ENCODE measurements at places on chromosomes 3 and 15. TPM values are rescaled to one million over a fixed set of nuclear protein-coding genes. Genes with fewer than 3 reads are reported as not detected.

DNA sequence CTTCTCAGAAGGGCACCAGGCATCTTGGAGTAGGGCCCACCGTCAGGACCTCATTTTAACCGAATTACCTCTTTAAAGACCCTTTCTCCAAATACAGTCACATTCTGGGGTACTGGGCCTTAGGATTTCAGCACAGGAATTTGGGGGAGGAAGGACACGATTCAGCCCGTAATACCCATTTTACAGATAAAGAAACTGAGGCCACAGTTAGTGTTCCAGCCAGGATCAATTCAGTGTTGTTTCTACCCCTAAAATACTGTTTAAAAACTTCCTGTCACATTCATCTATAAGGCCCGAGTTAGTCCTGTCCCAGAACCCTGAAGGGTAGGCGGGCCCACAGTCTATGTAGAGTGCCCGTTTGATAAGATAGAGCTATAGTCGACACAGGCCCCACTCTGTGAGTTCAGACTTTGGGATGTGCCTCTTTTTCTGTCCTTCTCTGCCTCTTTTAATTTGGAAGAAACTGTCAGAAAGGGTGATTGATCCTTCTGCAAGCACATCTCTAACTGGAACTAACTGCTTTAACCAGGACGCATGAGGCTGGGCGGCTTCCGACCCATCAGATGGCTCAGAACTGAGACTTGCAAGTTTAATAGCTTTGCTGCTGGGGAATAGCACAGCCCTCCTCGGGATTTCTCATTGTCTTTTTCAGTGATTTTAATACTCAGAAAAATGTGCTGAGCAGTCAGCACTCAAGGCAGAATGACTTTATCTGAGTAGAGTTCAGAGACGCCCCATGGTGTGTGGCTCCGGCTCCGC lies 19.5 kb downstream of the BFSP2 start:
- H3K27me3 ChIP-seq, result no peaks in the 10 kb centered on the region
- H3K36me3 ChIP-seq, result no peaks in the 10 kb centered on the region
- H3K4me3 ChIP-seq, result no peak overlapping the region
- H3K27ac ChIP-seq, result no peak overlapping the region
- H3K4me1 ChIP-seq, result no peaks in the 10 kb centered on the region

PAK6 gene
- total RNA-seq, result 0.05 TPM

ARIH2 gene
- 36.2 TPM for total RNA-seq

DNA sequence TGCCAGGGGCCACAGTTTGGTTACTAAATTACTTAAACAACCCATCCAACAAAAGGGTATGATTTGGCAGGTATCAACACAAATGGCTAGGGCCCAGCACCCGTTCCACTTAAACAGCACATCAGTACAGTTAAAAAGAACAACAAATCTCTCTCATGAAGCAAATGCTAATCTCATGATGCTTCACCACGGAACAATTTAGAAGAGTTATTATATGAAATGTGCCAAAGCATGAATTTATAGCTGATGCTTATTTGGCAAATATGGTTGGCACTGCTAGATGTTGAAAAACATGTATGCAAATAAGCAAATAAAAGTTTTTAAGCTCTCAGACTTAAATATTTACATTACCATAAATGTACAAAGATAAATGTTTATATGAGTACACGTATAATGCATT lies 2.3 kb downstream of the PEAK1 start:
- no peak overlapping the region for H3K4me3 ChIP-seq
- H3K27me3 ChIP-seq, result no peaks in the 10 kb centered on the region
- no peaks in the 10 kb centered on the region for H3K36me3 ChIP-seq
- DNase-seq, result no peak
- peaks cover 6% of the 10 kb centered on the region for H3K4me1 ChIP-seq

Measured in liver (tissue), 10 donors.